ENCODE measurements at places on chromosomes 7 and 10.

- DNase-seq = no peak
Observed at GRCh38 chr7:11171569-11172192, 198.0 kb downstream of the PHF14 start.

DNA sequence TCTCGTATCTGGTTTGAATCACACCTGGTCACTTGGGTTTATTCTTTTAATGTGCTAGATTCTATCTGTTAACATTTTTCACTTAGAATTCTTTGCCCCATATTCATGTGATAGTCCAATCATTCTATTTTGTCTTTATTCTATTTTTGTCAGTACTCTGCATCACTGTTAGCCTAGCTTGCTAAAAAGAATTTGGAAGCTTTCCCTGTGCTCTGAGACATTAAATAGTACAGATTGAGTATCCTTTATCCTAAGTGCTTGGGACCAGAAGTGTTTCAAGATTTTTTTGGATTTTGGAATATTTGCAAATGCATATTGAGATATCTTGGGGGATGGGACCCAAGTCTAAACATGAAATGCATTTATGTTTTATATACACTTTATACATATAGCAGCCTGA, 51.0 kb downstream of the RALA start:
- DNase-seq = no peak

DNA sequence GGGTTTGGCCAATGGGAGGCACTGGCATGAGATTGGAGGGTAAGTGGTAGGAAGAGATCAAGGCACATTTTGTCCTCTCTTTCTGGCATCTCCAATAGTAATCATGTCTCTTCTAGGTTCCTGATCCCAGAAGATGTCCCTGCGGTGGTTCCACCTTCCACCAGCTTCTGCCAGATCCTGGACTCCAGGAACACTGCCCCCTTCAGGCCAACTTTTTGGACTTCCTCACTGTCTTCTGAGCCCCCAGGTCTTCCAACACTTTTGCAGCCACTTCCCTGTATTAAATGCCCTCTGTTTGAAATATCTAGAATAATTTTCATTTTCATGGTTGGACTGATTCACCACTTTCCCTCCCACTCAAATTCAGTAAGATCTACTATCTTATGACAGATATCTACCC, 60.9 kb downstream of the BAMBI start:
- no peak for DNase-seq

DNA sequence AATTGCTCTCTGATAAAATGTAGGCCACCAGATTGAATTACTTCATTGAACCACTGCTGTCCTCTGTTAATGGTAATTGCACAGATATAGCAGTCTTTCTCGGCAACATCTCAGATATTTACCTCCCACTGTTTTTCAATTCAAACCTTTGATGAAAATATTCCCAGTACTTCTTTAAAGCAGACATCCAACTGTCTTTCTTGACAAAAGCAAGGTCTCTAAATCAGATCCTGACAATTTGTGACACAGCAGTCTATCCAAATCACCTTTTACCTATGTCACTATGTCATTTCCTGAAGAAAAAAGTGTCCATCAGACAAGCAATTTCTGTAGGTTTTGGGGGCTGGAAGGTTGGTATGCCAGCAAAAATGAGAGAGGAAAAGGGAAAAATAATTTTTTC, 555.7 kb downstream of the AUTS2 start:
- DNase-seq = no peak

DNA sequence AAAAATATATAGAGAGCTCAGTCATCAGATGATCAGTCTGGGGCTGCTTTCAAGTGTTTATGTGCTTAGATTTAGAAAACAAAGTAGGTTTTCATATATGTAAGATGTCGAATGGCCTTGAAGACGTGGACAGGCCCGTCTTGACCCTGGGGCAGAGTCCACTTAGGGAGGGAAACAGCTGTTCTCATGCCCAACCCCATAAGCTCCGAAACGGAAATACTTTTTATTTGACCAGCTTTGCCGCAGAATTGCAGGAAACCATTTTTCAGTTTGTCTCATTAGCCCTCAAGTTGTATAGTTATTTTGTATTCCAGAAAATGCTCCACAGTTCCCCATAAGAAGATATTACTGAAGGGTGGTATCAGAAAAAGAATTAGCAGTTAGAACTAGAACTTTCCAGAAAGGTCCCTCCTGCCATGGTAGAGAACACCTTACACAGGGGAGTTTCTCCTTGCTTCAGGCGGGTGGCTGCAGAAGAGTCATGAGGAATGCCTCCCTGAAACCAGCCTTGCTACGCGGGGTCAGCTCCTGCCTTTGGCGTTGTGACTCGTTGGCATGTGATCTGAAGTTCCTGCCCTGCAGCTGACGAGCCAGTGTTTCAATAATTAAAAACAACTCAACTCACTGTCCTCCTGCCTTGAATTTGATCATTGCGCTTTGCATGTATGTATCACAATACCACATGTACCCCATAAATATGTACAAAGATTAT, 192.7 kb downstream of the CELF2 start:
- DNase-seq = no peak

GRCh38 chr10:32937911-32938424, 20.1 kb downstream of the ITGB1 start:
- no peak for DNase-seq

- DNase-seq = no peak
Observed at GRCh38 chr10:88427024-88427423, 156.1 kb downstream of the RNLS start.
